ENCODE measurements at places on chromosomes 3 and 15.

GRCh38 chr3:134618478-134619300 is 32.1 kb downstream of the KY start:
- DNase-seq: no peak

DNA sequence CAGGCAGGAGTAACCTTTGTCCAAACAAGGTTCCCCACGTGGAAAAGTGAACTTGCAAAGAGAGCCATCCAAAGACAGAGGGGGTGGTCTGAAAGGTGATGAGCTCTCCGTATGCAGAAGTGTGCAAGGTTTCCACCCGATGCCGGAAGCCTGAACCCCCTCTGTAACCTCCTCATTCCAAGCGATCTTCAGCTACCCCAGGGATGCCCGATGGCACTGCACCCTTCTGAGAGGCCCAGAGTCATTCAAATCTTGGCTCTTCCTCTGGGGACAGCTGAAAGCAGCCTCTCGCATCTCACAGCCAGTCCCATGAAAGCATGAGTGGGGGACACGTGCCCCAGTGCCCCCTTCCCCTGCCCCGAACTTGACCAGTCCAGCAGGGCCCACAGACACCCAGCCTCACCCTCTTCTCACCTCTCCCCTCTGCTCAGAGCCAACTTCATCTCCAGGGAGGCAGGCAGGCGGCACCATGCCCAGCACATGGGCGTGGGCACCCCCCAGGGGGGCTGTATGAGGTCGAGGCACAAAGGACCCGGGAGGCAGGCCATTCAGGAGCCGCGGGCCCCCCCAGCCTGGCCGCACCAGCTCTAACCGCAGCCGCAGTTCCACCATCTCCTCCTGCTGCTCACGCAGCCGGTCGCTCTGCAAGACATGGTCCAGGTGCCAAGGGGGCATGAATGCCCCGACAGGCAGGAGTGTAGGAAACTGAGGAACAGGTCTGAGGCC is 8.7 kb downstream of the KIF7 start:
- DNase-seq: no peak

- no peak for DNase-seq
Observed at GRCh38 chr3:165919284-165919683, 82.1 kb upstream of the BCHE start.

DNA sequence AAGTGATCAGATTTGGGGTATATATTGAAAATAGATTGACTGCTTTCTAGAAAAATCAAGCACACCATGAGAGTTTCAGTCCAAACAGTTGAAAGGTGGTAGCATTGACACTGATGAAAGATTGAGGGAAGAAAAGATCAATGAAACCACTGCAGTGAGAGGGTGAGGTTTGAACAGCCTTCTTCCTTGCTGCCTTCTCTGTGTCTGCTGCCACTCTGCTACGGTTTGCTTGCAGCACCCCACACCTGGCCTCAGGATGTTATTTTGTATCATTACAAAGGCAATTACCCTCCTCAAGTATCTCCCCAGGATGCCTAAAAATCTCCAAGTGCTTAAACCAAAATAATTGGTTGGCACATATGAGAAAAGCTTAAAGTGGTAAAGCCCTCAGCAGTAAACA is 683.6 kb upstream of the ARPP21 start:
- DNase-seq: no peak

- no peak for DNase-seq
Observed at GRCh38 chr3:120608506-120608905, 12.4 kb downstream of the NDUFB4 start.

GRCh38 chr3:170424879-170425278 is 6.2 kb downstream of the CLDN11 start:
- no peak for DNase-seq

- DNase-seq: no peak
Observed at GRCh38 chr15:40762919-40763800, 708 bp upstream of the GCHFR start.

GRCh38 chr3:8845641-8846040 is 76.2 kb upstream of the OXTR start:
- no peak for DNase-seq

DNA sequence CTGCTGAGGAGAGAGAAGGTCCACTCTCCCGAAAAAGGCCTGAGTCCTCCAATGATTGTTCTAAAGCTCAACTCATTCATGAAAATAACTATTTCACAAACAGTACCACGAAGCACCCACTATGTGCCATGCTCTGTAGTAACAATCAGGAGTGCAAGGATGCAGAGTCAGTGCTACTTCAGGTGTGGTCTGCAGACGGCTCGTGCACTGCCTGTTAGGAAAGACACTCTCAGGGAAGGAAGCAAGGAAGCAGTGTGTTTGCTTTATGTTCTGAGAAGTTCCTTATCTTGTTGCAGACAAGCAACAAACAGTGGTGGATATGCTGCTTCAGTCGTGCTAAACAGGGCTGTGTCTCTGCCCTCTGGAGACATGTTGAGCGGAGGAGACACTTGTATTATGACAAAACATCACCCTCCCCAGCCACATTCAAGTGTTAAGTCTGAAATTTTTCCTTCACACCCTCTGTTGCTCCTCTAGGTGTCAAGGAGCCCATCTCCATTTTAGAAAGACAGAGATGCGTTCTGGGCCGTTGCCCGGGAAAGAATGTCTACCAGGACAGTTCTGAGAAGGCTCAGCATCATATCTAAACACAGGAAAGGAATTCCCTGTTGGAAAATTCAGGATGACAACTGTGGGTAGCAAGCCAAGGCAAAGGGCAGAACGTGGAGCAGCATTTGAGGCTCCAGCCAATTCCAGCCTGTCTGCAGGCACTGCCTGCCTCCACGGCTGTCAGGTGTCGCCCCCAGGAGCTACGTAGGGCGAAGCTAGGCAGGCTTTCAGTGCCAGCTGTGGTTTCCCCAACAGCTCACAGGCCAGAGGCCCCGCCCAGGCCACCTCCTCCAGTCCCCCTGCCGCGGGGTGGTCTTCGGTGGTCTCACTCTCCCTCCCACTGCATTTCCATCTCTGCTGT is 13.4 kb upstream of the ATP10A start:
- DNase-seq: no peak

DNA sequence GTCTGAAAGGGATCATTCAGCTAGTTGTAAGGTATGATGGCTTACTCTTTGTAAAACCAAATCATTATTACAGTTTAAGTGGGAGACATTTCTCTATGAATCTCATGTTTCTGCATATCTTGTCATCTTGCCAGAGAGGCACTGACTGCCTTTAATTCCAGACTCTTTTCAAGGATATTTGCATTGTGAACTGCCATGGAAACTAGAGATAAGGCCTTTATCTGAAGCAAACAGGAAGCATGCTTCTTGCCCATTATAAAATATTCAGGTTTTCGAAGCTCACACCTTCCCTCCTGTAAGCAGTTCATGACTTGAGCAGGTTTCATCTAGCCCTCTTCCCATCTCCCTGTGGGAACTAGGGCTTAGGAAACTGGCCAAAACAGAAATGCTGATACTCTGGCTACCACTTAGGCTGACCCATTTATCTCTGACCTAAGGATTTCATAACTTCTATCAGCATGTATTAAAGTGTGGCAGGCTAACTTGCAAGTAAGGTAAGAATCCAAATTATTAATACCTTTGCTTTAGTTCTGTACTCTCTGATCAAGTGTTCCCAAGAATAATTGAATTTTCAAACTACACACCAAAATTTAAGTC is 326.6 kb upstream of the ALCAM start:
- DNase-seq: no peak

Measured in HS-5 (cell line).